ENCODE measurements at places on chromosomes 2 and 18. TPM values are rescaled to one million over a fixed set of nuclear protein-coding genes. Genes with fewer than 3 reads are reported as not detected.

The TRAK2 gene
- total RNA-seq: 51.6 TPM

The ANKRD30B gene
- 2.2 TPM for total RNA-seq

The RAB12 gene
- total RNA-seq: 88.3 TPM

The IL1RN gene
- not detected for total RNA-seq

The CNTNAP5 gene
- 65.1 TPM for total RNA-seq

The RIT2 gene
- 30.0 TPM for total RNA-seq

The THSD7B gene
- total RNA-seq: 31.3 TPM
